Right lobe of liver (tissue), 6 donors: ENCODE measurements at places on chromosomes 6 and 20.
A peak's percentile ranks its signal among the peaks of the same experiment; 100 is the strongest.

DNA sequence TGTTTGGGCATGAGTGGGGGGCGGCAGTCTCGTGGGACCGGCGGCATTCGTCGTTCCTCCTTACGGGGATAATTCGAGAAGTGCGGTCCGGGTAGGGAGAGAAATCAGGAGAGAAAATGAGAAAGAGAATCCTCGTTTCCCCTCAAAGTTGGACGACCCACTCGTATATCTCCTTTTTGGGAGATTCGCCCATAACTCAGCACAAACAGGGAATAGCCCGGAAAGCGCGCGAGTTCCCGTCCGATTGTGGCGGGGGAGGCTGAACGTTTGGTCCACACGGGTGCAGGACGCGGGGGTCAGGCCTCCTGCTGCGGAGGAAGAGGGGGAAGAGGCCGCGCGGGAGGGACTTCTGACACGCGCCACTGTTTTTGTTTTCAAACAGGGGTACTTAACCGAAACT, 42.4 kb downstream of the POPDC3 start:
- DNase-seq, result no peak

DNA sequence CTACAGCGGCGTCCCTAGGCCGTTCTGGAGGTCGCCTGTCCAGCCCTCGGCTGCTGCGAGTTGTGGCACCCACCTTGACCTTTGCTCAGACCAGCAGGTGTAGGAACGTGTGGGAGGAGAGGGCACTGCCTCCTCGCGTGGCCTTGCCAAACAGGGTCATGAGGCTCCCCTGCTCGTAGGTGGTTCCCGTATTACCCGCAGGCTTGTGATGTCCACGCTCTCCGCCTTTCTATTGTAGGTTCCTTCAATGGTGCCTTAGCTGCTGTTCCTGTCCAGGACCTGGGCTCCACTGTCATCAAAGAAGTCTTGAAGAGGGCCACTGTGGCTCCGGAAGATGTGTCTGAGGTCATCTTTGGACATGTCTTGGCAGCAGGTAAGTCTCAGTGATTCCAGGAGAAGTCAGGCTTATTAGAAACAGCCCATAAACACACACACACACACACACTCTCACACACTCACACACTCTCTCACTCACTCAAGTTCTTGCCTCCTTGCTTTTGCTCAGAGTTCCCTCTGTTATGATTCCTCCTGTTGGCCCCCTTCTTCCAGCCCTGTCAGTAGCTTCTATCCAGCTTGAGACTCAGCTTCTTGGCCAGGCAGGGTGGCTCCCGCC, 942 bp downstream of the ACAT2 start:
- peak; percentile 87 for DNase-seq

DNA sequence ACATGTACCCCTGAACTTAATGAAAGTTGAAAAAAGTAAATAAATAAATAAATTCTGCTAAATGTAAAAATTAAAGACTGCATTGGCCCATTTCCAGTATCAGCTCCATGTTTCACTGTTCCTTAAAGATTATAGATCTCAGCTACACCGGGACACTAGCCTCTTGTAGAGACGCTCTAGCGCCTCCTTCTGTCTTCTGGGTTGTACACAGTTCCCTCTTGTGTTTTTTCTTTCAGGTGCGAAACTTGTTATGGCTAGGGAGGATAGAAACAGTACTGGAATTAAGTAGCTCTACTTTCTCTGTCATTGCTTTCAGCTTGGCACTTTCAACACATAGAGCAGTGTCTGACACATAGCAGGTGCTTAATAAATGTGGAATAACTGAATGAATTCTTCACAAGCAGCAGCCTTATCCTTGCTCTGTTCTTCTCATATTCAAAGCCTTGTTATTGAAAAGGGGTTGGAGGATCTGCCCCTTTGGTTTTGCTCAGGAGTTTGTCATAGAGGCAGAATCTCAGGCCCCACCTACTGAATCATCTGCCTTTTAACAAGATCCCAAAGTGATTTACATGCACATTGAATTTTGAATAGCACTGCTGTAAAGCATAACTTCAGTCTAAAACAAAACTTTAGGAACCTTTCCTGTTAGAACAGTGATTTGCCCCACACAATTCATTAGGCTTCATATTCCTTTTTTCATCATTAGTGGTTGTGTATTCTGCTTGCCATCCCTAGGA, 92.3 kb downstream of the FIG4 start:
- DNase-seq, result no peak

GRCh38 chr6:2876210-2877056, 26.7 kb downstream of the SERPINB9 start:
- peak; percentile 90 for DNase-seq

DNA sequence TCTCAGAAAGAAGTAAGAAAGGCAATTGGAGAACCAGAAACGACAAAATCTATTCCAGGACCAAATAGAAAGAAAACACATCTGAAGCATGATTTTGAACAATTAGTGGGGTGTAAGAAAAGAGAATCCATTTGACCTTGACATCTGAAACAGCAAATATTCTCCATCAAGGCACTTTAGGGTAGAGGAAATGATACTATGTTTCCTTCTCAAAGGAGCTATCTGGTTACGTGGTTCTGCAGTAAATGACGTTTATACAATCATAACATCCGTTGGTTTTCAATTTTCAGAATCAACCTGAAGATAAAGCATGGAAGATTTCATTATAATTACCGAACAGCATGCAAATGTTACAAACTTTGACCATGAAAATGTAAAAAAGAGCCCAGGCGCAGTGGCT, 8.2 kb upstream of the SIGLEC1 start:
- DNase-seq, result no peak

- DNase-seq, result no peak
Observed at GRCh38 chr6:25147223-25147622, 132.0 kb upstream of the CARMIL1 start.

DNA sequence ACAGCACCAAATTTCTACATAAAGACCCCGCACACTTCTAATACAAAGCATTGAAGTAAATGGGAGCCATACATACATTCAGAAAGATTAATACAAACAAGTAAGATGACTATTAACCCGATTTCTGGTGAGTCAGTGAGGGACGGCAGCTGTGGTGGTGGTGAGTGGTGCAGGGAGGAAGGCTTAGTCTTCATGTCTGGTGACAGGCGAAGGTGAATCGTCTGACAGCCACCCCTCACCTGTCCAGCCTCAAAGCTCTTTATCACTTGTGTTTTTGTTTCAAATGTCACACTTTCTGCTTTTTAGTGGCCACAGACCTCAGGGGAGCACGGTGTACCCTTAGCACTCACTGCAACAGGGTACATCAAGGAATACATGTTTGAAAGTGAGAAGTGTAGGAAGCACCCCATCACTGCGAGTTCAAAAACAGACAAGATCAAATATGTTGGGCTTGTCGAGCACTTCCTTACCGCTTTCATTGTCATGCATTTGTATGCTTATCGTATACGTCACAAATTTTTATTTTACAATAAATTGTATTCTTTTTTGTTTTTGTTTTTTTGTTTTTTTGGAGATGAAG, 63.5 kb downstream of the IRF4 start:
- DNase-seq, result no peak

DNA sequence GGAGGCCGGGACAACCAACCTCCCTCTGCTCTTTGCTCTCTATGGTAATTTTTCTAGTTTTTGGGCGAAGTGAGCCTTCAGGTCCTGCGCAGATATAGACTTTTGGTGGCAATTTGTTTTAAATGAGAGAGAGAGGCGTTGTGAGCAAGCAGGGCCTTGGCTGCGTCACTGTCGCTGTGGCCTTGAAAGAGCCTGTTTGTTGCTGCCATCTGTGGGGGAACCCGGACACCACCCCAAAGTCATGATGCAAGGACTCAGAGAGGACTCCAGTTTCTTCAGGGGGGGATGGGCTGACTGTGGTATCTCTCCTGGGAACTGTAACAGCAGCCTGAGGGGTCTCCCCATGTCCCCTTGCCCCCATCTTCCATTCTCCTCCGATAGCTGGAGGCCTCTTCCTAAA, 462.7 kb upstream of the SULF2 start:
- no peak for DNase-seq

GRCh38 chr6:15441215-15441868, 195.5 kb downstream of the JARID2 start:
- no peak for DNase-seq

GRCh38 chr6:80767808-80768207, 661.3 kb downstream of the BCKDHB start:
- DNase-seq, result no peak

GRCh38 chr20:56383334-56383733, 8.7 kb downstream of the AURKA start:
- DNase-seq, result no peak
